ENCODE measurements at places on chromosomes 2 and 18.
A peak's percentile ranks its signal among the peaks of the same experiment; 100 is the strongest.

GRCh38 chr2:188629753-188630527 lies 338.3 kb downstream of the GULP1 start:
- DNase-seq, result no peak

GRCh38 chr2:79630060-79630459 lies 117.2 kb downstream of the CTNNA2 start:
- no peak for DNase-seq

DNA sequence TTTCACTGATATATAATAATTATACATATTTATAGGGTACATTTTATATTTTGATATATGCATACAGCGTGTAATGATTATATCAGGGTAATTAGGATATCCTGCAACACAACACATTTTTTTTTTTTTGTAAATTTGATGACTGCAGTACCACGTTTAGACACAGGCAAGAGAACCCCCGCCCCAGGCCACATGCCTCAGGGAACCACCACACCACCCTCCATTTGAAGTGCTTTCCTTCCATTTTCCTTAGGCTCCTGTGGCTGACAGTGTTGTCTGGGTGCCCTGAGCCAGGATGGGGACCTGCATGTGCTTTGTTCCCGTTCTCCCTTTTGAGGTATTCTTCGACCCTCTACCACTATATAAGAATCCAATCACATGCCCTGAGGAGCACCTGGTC lies 161.6 kb upstream of the CTAGE1 start:
- no peak for DNase-seq

GRCh38 chr2:122681626-122682025 lies 926.2 kb downstream of the TSN start:
- DNase-seq, result no peak

GRCh38 chr2:212536817-212537725 lies 1.5 kb downstream of the ERBB4 start:
- no peak for DNase-seq

GRCh38 chr2:42568401-42569115 lies at the start of gene MTA3:
Gene MTA3, plus strand, starts transcription at chr2:42568632. Its CDS starts 114 bp downstream, at chr2:42568746.
- DNase-seq, result peak; percentile 71

GRCh38 chr2:18208956-18209355 lies 330.5 kb downstream of the KCNS3 start:
- no peak for DNase-seq

- DNase-seq, result no peak
Measured at GRCh38 chr2:100052650-100053049, 89.7 kb downstream of the AFF3 start.
